ENCODE measurements at places on chromosomes 6 and 20.

- no peak for DNase-seq
These were observed 137.7 kb upstream of the SLC22A16 start for GRCh38 chr6:110614106-110614505.

GRCh38 chr6:12595161-12595811 lies 121.3 kb upstream of the PHACTR1 start:
- DNase-seq: no peak

GRCh38 chr6:133130863-133131262 lies 110.3 kb upstream of the EYA4 start:
- DNase-seq: no peak

- DNase-seq: no peak
These were observed 32.1 kb downstream of the PREX1 start for GRCh38 chr20:48795732-48796131.

Data from vagina (tissue), 2 donors.